NAMALWA (cell line): ENCODE measurements at places on chromosomes 11 and 22.

DNA sequence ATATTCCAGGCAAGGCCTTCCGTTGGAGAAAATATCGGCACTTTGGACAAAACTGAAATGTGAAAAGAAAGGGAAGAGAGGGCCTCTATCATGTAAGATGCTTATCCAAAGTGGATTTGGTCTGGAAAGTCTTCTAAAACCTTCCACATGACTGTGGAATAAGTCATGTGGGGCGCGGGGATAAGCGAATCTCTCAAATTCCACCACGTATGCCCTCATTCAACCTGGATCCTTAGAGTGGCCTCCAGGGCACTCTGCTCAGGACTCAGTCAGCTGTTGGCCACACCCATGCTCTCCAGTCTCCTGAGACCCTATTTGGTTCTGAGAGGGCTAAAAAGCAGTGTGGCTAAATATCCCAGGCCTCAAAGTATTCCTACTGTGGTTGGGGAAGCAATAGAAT is 2.0 kb upstream of the TIMP3 start:
- DNase-seq, result no peak

GRCh38 chr11:47499614-47500013 is 50.7 kb upstream of the RAPSN start:
- no peak for DNase-seq

- no peak for DNase-seq
Observed at GRCh38 chr11:27997344-27997743, 110.6 kb downstream of the KIF18A start.

DNA sequence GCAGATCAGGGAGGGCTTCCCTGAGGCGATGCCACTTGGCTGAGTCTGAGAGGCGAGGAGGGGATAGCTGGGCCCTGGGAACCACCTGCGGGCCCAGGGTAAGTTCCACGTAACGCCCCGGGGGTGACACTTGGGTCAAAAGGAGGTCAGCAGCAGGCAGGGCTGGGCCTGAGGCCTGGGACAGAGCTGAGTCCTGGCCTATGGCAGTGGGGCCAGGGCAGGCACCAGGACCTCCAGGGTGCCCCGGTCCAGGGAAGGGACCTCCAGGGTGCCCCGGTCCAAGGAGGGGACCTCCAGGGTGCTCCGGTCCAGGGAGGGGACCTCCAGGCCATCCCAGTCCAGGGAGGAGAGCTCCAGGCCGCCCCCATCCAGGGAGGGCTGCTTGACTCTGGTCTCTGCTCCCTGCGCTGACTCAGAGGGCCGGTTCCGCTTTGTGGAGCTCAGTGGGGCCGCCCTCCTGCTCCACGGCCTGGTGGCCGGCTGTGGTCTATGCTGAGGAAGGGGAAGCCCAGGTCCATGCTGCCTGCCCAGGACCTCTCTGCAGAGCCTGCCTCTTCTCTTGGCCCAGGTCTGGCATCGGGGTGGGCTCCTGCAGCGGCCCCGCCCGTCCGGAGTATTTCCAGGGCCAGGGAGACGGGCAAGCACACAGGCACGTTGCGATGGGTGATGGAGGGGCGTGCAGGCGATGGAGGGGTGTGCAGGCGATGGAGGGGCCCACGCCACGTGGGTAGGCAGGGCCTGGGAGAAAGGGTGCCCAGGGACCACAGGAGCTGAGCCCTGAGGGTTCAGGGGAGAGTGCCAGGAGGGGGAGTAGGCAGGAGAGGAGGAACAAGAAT is 19.5 kb upstream of the WNT7B start:
- no peak for DNase-seq

GRCh38 chr11:47987781-47988180 is 7.4 kb downstream of the PTPRJ start:
- DNase-seq, result no peak

- no peak for DNase-seq
Observed at GRCh38 chr11:44852952-44853351, 97.7 kb downstream of the TP53I11 start.

- no peak for DNase-seq
Observed at GRCh38 chr11:29844701-29845379, 172.0 kb downstream of the KCNA4 start.

DNA sequence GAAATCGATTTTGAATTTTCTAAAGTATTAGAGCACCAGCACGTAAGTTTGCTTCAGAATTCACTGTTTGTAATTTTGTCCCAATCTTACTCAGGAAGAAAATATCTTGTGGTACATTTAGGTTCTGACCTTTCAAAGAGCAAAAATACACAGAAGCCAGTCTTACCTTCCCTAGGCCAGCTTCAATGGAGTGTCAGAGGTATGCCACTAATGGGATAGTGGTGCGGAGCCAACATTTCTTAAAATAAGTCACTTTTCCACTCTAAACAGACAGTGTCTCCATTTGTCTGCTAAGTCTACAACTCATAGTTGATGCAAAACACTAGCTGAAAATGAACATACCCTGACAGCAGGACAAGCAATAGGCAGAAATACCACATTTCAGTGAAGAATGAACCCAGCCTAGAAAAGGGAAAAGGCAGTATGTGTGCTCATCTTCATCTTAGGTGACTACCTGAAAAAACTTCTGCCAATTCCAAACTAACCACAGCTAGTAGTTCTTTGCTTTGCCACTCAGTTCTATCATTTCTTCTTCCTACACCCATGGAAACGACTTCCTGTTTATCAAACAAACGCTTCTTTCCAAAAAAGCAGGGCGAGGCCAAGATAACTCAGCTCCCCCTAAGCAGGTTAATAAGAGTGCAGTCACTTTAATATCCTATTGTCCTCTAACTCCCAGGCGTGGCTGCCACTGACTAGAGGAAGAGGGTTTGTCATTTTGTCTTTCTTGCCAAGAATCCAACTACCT is 94.0 kb upstream of the APOA1 start:
- DNase-seq, result peak; percentile 86

DNA sequence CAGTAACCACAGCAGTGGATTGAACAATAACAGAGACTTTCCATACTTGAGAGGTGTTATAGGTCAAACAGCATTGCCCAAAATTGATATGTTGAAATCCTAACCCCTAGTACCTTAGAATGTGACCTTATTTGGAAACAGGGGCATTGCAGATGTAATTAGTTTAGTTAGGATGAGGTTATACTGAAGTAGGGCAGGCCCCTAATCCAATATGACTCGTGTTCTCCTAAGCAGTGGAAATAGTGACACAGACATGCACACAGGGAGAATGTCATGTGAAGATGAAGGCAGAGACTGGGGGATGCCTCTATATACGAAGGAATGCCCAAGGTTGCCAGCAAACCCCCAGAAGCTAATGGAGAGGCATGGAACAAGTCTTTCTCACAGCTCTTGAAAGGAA is 270.5 kb downstream of the TENM4 start:
- DNase-seq, result no peak
